ENCODE measurements at places on chromosomes 16 and 17. TPM values are rescaled to one million over a fixed set of nuclear protein-coding genes. Genes with fewer than 3 reads are reported as not detected.

DNA sequence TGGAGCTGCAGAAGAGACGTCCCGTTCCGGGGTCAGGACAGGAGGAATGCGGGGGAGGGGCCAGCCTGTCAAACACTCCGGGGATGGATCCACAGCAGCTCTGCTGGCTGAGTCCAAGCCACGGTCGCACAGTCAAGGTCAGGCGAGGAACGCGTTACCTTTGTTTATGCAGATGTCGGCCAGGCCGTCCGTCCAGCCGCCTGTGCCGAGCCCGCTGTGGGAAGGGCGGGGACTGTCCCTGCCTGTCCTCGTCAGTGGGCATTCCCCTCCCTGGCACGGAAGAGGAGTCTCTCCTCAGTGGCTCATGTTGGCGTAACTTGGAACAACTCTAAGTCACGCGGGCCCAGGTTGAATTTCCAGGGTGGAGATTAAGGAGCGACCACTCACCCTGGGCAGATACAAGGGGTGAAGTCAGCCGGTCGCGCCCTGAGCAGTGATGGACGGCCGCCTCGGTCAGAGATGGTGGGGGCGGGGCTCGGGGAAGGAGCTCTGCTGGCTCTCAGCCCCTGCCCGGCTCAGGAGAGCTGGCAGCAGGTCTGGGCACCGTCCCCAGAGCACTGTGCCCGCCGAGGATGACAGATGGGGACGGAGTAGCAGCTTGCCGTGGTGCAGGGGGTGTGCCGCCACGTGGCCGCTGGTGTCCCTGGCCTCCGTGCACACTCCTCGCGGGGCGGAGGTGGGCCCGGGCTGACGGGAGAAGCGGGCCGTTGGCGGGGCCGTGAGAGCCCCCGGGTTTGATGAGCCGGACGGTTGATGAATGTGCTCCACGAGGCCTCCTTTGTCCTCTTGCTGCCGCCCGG, 7.3 kb downstream of the CACNA1H start:
- DNase-seq: no peak
- no peak overlapping the region for H3K27ac ChIP-seq
- peaks cover 19% of the 10 kb centered on the region for H3K27me3 ChIP-seq
- H3K36me3 ChIP-seq: no peaks in the 10 kb centered on the region
- no peak overlapping the region for H3K4me3 ChIP-seq
- H3K4me1 ChIP-seq: peaks cover 1% of the 10 kb centered on the region

GRCh38 chr16:66853261-66854139, 9.3 kb downstream of the CA7 start:
- no peak overlapping the region for H3K4me3 ChIP-seq
- no peaks in the 10 kb centered on the region for H3K36me3 ChIP-seq
- no peak overlapping the region for H3K27ac ChIP-seq
- DNase-seq: no peak
- H3K4me1 ChIP-seq: no peaks in the 10 kb centered on the region
- H3K27me3 ChIP-seq: no peaks in the 10 kb centered on the region

DNA sequence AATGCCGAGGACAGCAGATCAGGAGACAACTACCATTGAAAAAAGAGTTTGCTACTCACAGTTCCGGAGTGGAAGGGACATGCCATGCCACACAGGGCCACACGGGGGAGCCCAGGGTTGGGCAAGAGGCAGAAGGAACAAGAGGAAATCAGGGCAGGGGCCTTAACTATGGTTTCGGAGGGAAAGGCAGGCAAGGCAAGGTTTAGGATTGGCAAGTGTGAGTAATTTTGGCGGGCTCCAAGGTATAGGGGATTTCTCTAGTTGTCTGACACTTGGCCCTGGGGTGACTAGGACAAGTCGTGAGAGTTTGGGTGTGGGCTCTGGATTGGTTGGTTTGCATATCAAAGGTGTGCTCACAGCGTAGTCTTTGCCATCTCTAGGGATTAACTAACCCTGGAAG, 27.0 kb upstream of the NTN1 start:
- no peaks in the 10 kb centered on the region for H3K27me3 ChIP-seq
- H3K4me1 ChIP-seq: peaks cover 10% of the 10 kb centered on the region
- H3K27ac ChIP-seq: no peak overlapping the region

DNA sequence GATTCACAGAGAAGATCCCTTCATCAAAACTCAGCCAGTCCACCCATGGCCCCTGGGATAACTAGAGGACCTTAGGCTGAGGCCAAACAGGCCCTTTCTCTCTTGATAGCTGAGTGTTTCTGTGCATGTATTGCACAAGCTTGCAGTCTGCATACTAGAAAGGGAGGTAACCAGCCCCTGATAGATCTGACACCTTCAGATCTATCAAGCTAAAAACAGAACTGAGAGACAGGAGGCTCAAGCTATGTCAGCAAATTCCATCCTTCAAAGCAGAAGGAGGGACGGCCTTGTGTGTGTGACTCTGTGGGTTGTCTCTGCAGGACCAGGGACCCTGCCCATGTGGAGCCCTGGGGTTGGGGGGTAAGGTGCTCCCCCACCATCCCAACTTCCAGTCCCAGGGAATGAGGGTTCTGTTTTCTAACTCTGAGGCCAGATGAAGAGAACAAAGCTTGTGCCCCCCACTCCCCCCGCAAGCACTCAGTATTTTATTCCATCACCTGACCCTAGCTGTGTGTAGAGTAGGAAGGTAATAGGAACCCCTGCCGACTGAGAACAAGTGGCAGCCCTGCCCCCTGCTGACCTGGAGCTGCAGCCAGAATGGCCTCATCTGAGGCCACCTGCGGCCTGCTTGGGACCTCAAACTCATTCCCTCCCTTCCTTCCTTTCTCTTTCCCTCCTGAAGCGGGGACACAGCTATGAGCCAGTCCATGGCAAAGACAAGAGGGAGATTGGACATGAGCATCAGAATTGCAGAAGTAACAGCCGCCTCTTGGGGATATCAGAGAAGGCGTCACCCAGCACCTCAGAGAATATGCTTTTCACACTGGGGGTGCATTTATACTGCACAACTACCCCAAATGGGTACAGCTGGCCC, 63.8 kb downstream of the SMPD3 start:
- no peaks in the 10 kb centered on the region for H3K27me3 ChIP-seq
- peaks cover 18% of the 10 kb centered on the region for H3K4me1 ChIP-seq
- H3K36me3 ChIP-seq: no peaks in the 10 kb centered on the region

DNA sequence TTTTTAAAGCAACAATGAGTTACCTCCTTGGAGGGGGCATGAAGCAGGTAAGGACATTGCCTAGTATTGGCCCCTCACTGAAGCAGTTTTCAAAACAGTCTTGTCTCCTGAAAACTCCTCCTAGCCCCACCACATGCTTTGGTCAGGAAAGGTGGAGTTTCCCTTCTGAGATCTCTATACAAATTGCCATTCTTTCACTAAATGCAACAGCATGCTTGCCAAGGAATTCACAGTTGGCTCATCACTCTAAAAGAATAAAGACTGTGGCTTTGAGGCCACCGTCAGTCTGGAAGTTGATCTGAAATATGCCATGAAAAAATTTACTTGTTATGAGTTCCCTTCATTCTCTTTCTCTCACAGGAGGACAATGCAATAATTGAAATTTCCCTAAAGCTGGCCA, 4.2 kb downstream of the TTC19 start:
- H3K27ac ChIP-seq: no peak overlapping the region
- peaks cover 22% of the 10 kb centered on the region for H3K4me1 ChIP-seq
- H3K4me3 ChIP-seq: no peak overlapping the region
- no peaks in the 10 kb centered on the region for H3K27me3 ChIP-seq

GRCh38 chr16:58814348-58814801, 80.3 kb upstream of the GOT2 start:
- peak overlapping the region; percentile 24 for H3K4me3 ChIP-seq
- DNase-seq: no peak
- no peak overlapping the region for H3K27ac ChIP-seq
- H3K27me3 ChIP-seq: no peaks in the 10 kb centered on the region
- H3K4me1 ChIP-seq: no peaks in the 10 kb centered on the region
- H3K36me3 ChIP-seq: no peaks in the 10 kb centered on the region

- H3K4me3 ChIP-seq: no peak overlapping the region
- H3K36me3 ChIP-seq: peaks cover 74% of the 10 kb centered on the region
- H3K4me1 ChIP-seq: peaks cover 8% of the 10 kb centered on the region
- no peak overlapping the region for H3K27ac ChIP-seq
- no peaks in the 10 kb centered on the region for H3K27me3 ChIP-seq
Measured at GRCh38 chr16:3566990-3567389, 10.2 kb downstream of the NLRC3 start.

GRCh38 chr17:77429969-77430752, 289.4 kb downstream of the SEC14L1 start:
- no peak overlapping the region for H3K4me3 ChIP-seq
- no peaks in the 10 kb centered on the region for H3K27me3 ChIP-seq
- no peak overlapping the region for H3K27ac ChIP-seq
- peak; percentile 89 for DNase-seq

DNA sequence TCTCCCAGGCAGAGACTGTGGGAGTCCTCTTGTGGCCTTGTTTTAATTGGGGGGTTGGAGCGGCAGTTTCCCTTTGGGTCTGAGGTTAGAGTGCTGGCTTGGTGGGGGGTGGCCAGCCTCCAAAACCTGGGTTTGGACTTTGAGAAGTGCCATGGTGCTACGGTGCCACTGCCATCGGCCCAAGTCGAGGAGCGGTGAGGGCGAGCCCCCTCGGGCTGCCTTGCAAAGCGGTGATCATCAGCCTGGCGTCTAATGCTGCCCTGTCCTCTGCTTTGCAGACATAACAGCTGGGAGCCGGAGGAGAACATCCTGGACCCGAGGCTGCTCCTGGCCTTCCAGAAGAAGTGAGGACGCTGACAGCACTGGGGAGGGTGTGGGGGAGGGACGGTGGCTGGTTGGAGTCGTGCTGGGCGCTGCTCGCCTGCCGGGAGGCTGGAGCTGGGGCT, 1.2 kb downstream of the CBX2 start:
- peaks cover 77% of the 10 kb centered on the region for H3K27me3 ChIP-seq
- no peak for DNase-seq
- no peaks in the 10 kb centered on the region for H3K36me3 ChIP-seq
- peaks cover 26% of the 10 kb centered on the region for H3K4me1 ChIP-seq

- H3K4me3 ChIP-seq: no peak overlapping the region
- no peak overlapping the region for H3K27ac ChIP-seq
- H3K27me3 ChIP-seq: peaks cover 14% of the 10 kb centered on the region
- no peaks in the 10 kb centered on the region for H3K36me3 ChIP-seq
- H3K4me1 ChIP-seq: no peaks in the 10 kb centered on the region
Measured at GRCh38 chr16:58348986-58349385, 43.3 kb upstream of the GINS3 start.

TP53TG3C gene
- total RNA-seq: not detected

KRTAP4-1 gene
- not detected for total RNA-seq
